ENCODE measurements at places on chromosomes 6 and 20.

GRCh38 chr6:149433881-149434280, 33.8 kb downstream of the SUMO4 start:
- DNase-seq: no peak

- no peak for DNase-seq
Observed at GRCh38 chr6:163825033-163825432, 410.5 kb downstream of the QKI start.

- DNase-seq: no peak
Observed at GRCh38 chr6:134389129-134389528, 71.2 kb upstream of the SGK1 start.

DNA sequence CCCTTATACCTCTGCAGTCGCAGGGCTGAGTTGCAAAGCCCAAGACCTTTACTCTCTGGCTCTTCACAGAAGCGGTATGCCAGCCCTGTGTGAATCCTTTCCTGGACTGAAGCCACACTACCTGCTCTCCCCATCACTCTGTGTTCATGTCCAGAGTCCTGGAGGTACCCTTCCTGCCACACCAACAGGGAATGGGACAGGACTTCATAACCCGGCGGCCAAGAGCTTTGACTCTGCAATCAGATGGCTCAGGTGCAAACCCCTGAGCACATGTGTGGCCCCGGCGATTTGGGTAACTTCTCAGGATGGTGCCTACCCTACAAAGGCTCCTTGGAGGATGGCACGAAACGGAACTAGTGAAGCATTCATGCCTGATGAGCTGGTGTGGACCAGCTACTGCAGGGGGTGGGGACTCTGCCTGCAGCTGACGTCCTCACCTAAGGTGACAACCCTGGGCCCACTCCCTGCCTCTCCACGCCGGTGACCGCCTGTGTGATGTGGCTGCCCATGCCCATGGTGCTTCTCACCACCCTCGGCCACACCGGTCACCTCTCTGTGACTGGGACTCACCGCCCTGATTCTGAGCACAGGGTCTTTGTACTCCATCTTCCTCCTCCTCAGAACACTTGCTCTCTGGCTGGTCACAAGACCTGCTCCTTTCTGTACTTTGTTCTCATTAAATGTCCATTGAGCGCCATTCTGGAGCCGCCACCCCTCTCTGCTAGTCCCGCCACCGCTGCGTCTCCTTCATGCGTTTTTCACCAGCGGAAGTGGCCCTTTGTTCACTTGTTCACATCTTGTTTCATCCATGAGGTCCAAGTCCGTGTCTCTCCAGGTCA, 116.7 kb downstream of the SULF2 start:
- DNase-seq: no peak

- DNase-seq: no peak
Observed at GRCh38 chr6:90144396-90144795, 152.2 kb downstream of the BACH2 start.

DNA sequence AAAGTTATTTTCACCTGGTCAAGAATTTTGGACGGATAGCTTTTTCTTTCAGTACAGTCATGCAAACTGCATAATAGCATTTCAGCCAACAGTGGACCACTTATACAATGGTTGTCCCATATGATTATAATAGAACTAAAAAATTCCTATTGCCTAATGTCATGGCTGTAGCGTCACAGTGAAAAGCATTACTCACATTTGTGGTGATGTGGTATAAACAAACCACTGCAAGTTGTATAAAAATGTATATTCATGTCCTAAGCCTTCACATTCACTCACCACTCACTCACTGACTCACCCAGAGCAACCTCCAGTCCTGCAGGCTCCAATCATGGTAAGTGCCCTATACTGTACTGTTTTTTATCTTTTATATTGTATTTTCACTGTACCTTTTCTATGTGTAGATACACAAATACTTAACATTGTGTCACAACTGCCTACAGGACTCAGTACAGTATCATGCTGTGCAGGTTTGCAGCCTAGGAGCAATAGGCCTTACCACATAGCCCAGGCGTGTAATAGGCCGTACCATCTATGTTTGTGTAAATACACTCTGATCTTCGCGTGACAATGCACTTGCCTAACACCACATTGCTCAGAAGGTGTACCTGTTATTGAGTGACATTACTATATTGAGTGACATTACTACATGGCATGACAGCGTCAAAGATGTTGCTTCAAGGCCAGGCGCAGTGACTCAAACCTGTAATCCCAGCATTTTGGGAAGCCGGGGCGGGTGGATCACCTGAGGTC, 17.9 kb downstream of the ABHD12 start:
- no peak for DNase-seq

GRCh38 chr6:8574311-8574710, 139.0 kb upstream of the SLC35B3 start:
- no peak for DNase-seq

GRCh38 chr6:14986370-14986769, 259.5 kb upstream of the JARID2 start:
- no peak for DNase-seq

- DNase-seq: no peak
Observed at GRCh38 chr6:157927011-157927410, 54.7 kb upstream of the SYNJ2 start.

DNA sequence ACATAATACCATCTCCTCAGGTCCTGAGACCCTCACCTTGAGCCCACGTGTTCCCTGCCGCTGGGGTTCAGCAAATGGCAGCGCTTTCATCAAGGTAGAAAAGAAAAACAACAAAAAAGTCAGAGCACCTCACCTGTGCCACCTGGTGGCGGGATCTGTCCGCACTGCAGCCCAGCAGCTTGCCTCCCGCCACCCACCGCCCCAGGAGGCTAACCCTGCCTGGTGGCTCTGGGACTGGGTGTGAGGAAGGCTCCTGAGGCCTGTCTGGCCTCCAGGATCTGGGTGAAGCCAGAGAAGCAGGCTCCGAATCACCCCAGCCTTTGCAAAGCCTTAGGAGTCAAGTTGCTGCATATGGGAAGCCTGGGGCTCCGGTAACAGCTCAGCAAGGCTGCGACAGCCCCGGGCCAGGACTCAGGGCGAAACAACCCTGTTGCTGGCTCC, 270.8 kb downstream of the BMP7 start:
- DNase-seq: no peak

DNA sequence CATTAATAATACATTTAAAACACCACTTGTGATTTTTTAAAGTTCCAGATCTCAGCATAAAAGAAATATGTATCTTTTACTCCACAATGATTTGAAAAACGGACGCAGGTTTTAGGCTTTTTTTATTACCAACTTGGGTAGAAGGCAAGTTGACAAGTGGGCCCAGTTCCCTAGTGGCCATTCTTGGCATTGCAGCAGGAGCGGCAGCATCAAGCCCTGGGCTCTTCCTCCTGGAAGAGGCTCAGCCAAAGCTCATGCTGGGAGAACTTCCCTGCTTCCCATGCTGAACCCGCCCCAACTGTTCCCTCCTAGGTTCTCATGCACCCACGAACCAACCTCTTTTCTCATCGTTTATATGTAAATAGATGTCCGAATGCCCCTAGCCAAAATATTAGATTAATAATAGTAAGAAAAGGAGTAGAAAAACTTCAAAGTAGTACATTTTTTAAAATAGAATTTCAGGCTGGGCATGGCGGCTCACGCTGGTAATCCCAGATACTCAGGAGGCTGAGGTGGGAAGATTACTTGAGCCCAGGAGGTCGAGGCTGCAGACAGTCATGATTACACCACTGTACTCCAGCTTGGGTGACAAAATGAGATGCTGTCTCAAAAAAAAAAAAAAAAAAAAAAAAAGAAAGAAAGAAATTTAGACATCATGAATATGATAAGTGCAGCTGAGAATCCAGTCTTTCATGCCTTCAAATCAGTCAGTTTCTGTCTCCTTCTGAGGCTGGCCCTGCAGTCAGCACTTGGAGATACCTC, 18.2 kb upstream of the MYB start:
- no peak for DNase-seq

- DNase-seq: no peak
Observed at GRCh38 chr20:5065879-5066383, 53.8 kb downstream of the PCNA start.

All from activated naive CD8-positive, alpha-beta T cell treated with anti-CD3 and anti-CD28 coated beads, Interleukin-2, amount 50 U/mL, for 16 hours (primary cell).